Gastroesophageal sphincter (tissue), 4 donors: ENCODE measurements at places on chromosomes 5 and 9.

GRCh38 chr9:86485359-86485758 is 131.1 kb upstream of the TUT7 start:
- no peak for ATAC-seq

DNA sequence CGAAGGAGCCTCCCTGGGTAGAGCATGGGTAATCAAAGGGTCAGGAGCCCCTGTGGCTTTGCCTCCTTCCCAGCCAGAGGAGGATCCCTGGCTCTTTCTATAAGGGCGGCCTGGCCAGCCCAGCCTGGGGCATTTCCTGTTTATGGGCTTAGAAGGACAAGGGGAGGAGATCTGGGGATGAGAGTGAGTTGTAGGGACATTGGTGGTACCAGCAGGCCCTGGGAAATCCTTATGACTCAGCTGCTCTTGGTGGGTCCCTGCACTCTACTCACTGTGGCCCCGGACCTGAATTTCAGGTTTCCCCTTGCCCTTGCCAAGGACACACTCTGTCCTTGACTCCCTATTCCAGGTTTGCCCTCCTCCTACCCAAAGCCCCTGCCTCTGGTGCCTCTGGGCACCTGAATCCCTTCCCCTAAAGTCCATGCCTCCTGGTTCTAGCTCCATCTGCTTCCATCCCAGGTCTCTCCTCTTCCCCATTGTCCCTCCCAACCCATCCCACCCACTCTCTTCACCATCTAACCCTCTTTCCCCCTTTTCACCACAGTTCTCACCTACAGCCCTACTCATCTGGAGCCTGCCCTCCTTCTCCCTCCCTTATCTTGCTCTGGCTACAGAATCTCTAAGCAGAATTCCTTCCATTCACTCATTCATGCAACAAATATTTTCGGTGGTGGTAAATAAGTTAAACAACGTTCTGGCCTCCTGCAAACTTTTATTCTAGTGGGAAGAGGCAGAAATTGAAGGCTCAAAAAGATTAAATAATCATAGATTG is 34.9 kb downstream of the PCDH1 start:
- no peak for ATAC-seq

DNA sequence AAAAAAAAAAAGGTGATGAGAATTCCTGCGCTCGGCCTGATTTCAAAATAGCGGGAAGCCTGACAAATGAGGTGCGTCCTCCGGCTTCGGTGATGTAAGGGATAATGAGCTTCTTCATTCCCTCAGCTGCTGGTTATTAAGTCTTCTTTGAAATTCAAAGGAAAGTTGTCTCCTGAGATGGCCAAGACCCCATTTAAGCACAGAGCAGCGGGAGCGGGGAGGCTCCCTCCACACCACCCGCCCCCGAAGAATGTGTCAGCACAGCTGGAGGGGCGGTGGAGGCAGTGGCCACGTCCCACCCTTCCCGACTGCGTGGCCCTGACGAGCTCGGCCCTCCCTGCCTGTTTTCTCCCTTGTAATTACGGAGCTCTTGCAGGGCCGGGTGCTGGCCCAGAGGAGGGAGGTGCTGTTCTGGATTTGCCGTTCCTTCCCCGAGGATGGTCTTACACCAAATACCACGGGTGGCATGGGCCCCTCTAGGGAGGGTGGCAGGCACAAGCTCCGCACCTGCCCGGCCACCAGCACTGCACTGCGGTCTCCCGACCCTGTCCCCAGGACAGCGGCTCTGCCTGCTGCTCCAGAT is 31.0 kb downstream of the SLC9A3 start:
- no peak for ATAC-seq

- no peak for ATAC-seq
Measured at GRCh38 chr5:10838038-10838437, 77.0 kb upstream of the DAP start.

DNA sequence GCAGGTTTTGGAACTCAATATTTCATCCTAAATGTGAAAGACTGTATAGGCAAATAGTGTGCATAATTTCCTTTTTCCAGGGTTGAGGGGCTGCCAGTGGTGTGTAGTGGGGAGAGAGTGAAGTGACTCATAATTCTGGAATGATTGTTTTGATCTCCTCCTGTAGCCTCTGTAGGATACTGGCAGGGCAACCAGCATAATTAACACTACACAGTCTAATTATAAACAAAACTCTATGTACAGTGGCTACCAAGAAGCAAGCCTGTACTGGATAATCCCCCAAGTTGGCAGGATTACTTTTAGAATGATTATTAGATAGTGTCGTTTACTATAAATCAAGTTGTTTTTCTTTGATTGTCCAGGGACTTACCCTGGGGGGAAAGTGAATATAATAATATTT is 32.2 kb downstream of the LNPEP start:
- ATAC-seq, result no peak

GRCh38 chr5:37715361-37715760 is 124.5 kb downstream of the GDNF start:
- ATAC-seq, result no peak

GRCh38 chr5:174414315-174414710 is 310.1 kb upstream of the MSX2 start:
- no peak for ATAC-seq

DNA sequence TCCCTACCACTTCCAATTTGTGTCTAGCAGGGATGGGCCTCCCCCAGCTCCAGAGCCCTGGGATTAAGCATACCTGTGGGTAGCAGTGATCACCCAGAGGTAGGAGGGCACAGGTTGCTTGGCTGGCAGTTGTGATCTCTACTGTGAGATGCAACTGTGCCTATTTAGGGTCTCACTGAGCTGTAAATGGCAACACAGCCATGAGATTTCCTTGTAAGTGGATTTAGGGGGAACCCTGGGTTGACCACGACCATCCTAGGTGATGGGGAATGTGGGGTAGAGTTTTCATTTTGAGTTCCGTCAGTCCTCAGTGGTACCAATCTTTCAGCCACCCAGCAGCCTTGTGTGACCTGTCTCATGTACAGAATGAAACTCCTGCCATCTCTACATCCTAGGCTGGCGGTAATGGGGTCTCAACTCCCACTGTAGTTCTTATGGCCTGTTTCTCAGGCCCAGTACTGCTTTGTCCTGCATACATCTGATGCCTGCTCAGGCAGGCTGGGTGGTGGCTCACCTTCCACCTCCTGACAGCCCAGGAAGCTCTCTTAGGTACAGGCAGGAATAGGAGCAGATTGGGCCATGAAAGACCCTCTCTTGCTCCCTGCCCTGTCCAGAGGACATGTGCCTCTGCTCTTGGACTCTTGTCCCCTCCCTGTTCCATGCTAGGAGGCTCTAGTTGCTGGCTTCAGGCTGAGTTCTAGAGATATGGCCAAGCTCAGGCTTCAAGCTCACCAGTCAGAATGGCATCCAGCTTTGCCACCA is 8.1 kb downstream of the HNRNPAB start:
- no peak for ATAC-seq

DNA sequence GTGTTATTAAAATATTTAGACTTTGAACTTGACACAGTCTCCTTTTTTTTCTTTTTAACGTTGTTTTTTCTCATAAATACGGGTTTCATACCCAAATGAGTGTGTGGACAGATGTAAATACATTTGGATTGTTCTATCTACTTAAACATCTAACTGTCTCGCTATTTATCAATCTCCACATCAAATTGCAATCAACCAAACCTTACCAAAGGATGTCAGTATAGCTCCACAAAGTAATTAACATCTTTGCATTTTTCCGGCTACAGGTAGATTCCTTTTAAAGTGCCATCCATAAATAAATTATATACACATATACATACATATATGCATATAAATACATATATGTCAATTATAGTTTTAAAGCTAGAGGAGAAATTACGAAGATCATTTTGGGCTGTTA is 705 bp upstream of the CDH10 start:
- ATAC-seq, result no peak

DNA sequence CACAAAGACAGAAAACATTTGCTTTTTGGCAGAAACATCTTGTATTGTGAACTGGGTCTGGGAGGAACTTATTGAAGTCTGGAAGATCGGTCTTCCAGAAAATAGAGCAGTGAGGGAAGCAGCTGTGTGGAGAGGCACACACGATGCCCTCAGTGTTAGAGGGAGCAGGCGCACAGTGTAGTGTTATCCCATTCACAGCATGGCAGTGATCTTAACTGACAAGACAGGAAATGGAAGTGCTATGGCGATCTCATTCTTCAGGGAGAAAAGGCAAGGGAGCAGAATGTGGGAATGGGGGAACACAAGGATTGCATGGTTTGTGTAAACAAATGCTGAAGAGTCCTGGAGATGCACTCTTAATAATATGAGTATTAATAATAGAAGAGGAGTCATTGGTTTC is 161.0 kb downstream of the PBX3 start:
- no peak for ATAC-seq

GRCh38 chr5:126044111-126044668 is 379.0 kb upstream of the GRAMD2B start:
- ATAC-seq, result no peak
